ENCODE measurements at places on chromosomes 1 and 21. TPM values are rescaled to one million over a fixed set of nuclear protein-coding genes. Genes with fewer than 3 reads are reported as not detected.
A peak's percentile ranks its signal among the peaks of the same experiment; 100 is the strongest.

- no peak for DNase-seq
- no peaks in the 10 kb centered on the region for H3K27me3 ChIP-seq
- no peak overlapping the region for H3K27ac ChIP-seq
Observed at GRCh38 chr1:183674886-183675285, 21.8 kb upstream of the APOBEC4 start.

DNA sequence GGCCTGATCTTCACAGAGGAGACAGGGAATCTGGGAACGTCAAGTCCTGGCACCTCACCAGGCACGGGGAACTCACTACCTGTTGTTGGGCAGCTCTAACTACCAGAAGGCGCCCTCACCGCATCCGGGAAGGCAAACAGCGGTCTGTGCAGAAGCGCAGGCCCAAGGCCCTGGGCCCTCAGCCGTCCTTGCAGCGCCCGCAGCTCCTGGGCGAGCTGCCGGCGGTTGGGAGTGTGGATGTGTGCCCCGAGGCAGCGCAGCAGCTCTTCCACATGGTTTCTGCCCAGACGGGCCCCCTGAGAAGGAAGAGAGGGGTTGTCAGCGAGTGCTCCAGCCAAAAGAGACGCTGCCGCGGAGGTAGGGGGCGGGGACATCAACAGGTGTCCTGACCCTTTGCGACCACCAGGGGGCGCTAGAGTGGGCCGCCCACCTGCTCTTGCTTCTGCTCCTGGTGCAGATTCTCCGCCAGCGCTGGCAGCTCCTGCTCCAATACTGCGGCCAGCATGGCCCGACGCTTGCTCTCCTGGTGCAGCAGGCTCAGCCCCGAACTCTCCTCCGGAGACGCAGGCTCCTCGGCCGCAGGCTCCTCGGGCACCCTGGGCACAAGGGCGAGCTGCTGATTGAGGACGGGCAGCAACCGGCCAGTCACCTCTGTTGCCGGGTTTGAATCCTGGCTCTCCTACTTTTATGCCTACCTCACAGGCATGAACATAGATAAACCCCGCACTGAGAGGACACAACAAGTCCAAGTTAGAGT lies 9.3 kb downstream of the MAP3K6 start:
- peak overlapping the region; percentile 47 for H3K27ac ChIP-seq
- H3K27me3 ChIP-seq: no peaks in the 10 kb centered on the region
- H3K36me3 ChIP-seq: no peaks in the 10 kb centered on the region
- H3K4me1 ChIP-seq: peaks cover 46% of the 10 kb centered on the region

DNA sequence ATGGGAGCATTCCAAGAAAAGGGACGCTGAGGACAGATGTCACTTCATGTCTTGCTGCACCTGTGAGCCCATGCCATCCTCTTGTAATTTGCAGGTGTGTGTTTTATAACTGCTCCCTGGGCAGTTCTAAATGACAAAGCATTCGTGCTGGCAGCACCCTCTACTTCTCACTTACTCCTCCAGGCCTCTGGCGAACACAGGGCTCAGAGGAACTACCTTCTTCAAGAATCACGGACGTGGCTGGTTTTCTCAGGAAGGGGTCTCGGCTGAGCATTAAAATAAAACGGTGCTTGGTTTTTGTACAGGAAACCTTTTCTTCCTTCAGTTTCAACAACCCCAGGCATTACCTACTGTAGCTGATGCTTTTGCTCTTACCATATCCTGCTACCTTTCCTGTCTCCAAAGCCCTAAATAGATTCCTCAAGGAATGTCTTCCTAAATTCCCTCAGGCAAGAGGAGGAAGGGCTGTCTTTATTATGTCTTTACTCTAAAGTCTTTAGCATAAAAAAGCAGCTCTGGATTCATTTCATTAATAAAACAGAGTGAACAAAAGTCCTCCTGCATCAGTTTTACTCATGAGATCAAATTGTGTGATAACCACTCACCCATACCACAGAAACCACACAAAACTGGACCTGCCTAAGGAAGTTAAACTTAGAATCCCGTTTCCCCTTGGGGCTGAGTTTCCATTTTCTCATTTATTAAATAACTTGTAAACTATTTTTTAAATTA lies 79.0 kb upstream of the MAP10 start:
- H3K4me1 ChIP-seq: no peaks in the 10 kb centered on the region
- peaks cover 2% of the 10 kb centered on the region for H3K27me3 ChIP-seq
- no peak overlapping the region for H3K27ac ChIP-seq
- DNase-seq: no peak

CALML6 gene
- total RNA-seq: 0.46 TPM

DNA sequence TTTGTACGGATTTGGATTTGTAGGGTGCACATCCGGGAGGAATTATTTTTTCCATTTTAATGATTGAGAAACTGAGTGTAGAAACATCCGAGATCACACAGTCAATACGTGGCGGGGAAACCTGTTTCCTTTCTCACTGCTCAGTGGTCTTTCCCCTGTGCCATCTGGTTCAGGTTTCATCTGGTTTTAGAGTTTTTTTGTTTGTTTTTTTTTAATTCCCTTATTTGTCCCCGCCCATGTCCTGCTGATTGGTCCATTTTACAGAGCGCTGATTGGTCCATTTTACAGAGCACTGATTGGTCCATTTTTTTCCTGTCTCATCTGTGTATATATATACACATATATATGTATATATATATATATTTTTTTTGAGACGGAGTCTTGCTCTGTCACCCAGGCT lies 6.0 kb downstream of the TRPM2 start:
- H3K4me3 ChIP-seq: no peak overlapping the region
- no peaks in the 10 kb centered on the region for H3K36me3 ChIP-seq
- DNase-seq: no peak
- H3K4me1 ChIP-seq: peaks cover 13% of the 10 kb centered on the region
- no peaks in the 10 kb centered on the region for H3K27me3 ChIP-seq
- H3K27ac ChIP-seq: no peak overlapping the region
